ENCODE measurements at places on chromosomes 1 and 21. TPM values are rescaled to one million over a fixed set of nuclear protein-coding genes. Genes with fewer than 3 reads are reported as not detected.

Gene FCAMR
- polyA plus RNA-seq, result 10.4 TPM

Gene SHE
- polyA plus RNA-seq, result 9.8 TPM

Gene BROX
- polyA plus RNA-seq, result 50.4 TPM

- no peak for DNase-seq
Observed at GRCh38 chr1:216448011-216448510, 24.8 kb upstream of the USH2A start.

DNA sequence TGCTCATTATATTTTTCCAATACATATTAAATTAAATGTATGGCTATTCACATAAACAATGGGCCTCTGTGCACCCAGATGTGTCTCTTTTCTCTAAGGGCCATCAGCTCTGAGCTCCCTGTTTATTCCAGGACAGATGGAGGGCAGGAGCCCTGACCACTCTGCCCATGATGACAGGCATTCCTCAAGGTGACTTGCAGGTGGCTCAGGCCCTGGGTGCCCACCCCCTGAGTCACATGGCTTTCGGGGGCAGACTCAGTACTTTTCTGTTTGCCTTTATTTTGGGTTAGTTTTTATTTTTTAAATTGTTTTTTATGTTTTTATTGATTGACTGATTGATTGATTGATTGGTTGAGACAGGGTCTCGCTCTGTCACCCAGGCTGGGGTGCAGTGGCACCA lies 6.4 kb upstream of the LRP8 start:
- no peak for DNase-seq

DNA sequence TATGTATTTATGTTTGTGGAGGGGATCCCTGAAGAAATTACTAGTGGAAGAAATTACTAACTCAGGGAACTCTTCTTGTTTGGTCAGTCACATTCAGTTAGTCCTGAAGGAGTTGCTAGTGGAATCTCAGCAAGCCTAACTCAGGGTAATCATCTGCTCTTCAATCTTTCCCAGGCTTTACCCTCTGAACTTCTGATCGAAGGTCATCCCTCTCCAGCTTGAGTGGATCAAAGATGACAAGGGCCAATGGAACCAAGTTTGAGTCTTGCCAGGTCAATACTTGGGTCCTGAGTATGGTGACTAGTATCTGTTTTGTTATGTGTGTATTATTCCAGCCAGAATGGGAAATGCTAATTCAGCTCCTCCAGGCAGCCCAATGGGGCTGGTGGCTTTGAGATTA lies 49.3 kb downstream of the CFH start:
- no peak for DNase-seq

DNA sequence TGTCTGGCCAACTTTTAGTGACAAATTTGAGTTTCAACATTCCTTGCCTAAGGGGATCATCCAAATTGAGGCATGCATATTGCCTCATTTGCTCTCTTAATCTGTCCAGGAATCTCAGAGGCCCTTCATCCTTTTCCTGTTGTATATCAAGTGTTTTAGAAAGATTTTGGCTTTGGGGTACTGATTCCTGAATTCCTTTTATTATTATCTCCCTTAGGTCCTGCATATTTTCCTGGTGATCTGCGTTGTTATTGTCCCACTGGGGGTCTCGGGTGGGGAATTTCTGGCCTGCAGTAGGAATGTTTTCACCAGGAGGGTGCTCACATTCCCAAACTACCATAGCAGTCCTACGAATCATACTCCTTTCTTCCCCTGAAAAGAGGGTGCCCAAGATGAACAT lies 4.4 kb upstream of the AADACL3 start:
- DNase-seq, result no peak
